ENCODE measurements at places on chromosomes 16 and 17. TPM values are rescaled to one million over a fixed set of nuclear protein-coding genes. Genes with fewer than 3 reads are reported as not detected.

KRTAP1-5 gene
- not detected for total RNA-seq

EFCAB13 gene
- 24.7 TPM for total RNA-seq

OR1D2 gene
- total RNA-seq: not detected

PKMYT1 gene
- 8.2 TPM for total RNA-seq

NR1D1 gene
- total RNA-seq: 13.2 TPM

KRT222 gene
- total RNA-seq: 11.5 TPM
